Stimulated activated CD4-positive, alpha-beta T cell treated with anti-CD3 and anti-CD28 coated beads, Interleukin-1b, Interleukin-23, amount 100 ng/mL, for 4 hours (primary cell): ENCODE measurements at places on chromosomes 13 and 19.
A peak's percentile ranks its signal among the peaks of the same experiment; 100 is the strongest.

DNA sequence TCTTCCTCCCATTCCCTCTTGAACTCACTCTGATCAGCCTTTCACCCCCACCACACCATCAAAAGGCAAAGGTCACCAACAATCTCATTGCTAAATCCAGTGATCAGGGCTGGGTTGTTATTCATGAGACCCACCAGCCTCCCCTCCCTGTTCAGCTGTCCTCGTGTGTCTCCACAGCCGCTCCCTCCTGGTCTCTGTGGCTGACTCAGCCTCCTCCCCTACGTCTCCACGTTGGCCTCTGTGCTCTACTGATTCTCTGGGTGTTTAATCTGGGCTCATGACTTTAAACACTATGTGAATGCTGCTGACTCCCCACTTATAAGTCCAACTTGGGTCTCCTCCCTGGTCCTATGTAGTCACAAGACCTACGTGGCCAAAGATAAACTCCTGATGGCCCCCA is 38.9 kb downstream of the PARP4 start:
- DNase-seq, result no peak

GRCh38 chr19:2841855-2842574 is 740 bp downstream of the ZNF555 start:
- no peak for DNase-seq

DNA sequence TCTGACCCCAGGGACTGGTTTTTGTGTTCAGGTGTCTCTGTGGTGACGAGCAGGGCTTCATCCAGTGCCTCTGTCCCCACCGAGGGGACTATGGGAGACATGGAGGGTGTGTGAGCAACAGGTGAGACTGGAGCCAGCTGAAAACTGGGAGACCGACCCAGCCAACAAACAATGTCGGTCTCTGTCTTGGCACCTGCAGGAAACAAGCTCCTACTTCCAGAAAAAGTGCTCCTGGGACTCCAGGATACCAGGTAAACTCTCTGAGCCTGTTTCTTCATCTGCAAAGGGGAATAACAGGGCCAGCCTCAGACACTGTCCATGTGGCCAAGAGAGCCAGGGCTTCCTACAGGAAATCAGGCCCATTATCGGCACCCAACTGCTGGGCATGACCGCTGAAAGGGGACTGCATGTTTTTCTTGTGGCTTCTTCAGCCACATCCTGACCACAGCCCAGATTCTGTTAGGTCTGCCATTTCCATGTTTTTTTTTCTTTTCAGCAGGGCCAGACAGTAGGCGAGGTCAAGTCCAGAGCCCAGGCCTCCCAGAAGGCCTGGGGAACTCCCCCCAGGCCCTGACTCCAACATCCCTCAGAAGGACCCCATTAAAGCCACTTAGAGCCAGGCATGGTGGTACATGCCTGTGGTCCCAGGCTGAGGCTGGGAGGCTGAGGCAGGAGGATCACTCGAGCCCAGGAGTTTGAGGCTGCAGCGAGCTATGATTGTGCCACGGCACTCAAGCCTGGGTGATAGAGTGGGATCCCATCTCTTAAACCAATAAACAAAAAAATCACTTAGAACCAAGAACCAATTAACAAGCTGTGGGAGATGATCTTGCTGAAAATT is 836 bp upstream of the BST2 start:
- DNase-seq, result no peak

- DNase-seq, result no peak
These were observed 92.7 kb downstream of the AKAP11 start for GRCh38 chr13:42364613-42365000.

DNA sequence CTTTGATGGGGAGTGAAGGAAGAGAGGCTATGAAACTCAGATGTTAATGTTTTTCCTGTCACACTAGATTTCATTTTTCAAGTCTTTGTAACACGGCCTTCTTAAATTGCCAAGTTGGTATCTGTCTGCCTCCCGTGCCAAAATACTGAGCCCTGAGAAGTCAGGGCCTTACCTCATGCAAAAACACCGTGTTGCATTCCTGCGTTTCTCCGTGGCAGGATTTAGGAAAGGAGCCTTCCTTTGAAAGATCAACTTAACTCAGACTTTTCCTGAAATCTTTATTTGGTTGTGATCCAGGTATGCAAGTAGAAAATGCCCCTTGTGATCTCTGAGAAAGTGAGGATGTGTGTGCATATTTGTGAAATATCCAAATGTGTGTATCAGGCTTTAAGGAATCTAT is 1291.0 kb upstream of the SLC10A2 start:
- DNase-seq, result no peak

DNA sequence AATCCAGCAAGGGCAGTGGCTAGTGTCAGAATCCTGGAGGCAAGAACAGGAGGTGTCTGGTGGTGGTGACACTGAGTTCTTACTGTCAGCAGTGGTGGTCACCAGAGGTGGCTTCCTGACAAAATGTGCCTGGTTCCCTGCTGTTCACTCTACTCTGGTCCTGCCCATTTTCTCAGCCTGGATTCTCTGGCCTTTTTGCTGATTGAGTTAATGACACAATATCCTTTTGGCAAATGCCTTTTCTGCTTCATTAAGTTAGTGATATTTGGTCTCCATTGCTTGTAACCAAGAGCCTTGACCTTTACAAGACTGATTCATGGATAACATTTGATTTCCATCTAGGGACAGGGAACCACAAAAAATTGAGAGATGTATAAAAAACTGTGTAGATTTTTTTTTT is 51.1 kb downstream of the RFC3 start:
- DNase-seq, result no peak

GRCh38 chr19:5234412-5234811 is 106.2 kb downstream of the PTPRS start:
- no peak for DNase-seq

GRCh38 chr13:28622286-28622685 is 36.6 kb upstream of the POMP start:
- DNase-seq, result no peak

DNA sequence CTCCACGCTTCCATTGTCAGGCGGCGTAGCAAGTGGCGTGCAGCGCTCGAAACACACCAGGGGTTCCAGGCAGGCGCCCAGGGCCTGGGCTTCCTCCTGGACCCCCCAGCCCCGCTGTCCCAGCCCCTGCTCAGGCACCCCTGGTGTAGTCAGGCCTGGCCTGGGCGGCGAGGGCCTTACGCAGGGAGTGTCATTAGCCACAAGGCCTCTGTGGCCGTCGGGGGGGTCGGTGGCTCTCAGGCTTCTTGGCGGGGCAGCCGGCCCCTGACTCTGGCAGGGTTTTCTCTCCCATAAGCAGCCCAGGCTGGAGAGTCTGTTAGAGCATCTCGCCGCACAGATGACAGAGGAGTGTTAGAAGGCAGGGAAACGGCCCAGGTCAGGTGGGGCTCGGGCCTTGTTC is 116.7 kb downstream of the KDM4B start:
- DNase-seq, result no peak

DNA sequence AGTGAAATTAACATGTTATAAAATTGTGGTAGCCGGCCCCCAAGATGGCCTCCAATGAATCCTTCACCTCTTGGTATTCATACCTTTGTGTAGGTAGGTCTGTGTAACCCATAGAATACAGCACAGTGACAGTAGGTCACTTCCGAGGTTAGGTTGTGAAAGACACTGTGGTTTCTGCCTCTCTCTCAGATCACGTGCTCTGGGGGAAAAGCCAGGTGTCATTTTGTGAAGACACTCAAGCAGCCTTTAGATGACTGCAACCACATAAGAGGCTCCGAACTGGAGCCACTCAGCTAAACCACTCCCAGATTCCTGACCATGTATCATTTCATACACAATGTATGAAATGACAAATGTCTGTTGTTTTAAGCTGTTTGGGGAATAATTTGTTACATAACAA is 9.8 kb upstream of the USPL1 start:
- DNase-seq, result peak; percentile 37

DNA sequence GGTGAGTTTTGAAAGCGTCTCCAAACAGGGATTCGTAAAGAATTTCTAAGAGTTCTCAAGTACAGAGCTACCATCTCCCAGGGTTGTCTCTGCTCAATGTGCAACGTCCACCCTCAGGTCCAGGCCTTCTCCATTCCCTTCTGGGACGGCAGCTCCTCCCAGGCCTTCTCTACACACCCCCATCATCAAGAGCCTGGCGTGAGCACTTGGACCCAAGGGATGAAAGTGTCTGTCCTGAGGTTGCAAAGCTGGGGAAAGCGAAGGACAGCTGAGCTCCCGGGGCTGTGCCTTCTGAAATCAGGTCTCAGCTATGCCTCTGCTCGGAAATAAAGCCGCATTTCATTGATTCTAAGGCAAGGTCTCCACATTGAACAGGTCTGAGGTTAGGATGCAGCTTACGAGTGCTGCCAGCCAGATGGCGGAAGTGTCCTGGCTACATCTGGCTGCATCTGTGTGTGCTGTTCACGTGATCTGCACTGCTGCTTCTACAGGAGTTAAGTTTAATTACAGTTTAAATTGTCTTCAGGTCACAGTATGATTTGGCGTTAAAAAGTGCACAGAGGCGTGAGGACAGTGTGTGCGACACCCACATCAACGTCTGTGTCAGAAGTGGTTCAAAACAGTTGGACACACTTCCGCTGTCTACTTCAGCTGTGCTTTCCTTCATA is 27.0 kb upstream of the MIER2 start:
- no peak for DNase-seq

GRCh38 chr19:41792513-41793413 is 3.6 kb upstream of the CEACAM3 start:
- DNase-seq, result peak; percentile 54

DNA sequence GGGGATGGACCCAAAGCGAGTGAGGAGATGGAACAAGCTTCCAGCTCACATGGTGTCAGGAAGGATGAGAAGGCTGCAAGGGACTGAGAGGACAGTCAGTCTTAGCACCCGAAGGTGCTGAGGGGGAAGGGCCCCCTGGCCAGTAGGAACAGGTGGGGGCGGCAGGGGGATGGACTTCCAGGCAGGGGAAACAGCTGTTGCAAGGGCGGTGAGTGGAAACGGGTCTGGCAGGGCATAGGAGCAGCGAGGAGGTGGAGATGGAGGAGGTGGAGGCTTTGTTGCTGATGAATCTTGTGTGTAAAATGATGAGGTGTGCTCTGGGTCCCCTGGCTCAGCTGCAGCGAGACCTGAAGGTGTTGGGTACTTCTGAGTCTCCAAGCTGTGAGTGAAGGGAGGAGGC is 1.2 kb downstream of the MAP1S start:
- no peak for DNase-seq

GRCh38 chr13:99741960-99742359 is 229.6 kb downstream of the ZIC5 start:
- no peak for DNase-seq

GRCh38 chr19:23482829-23483228 is 87.6 kb upstream of the ZNF91 start:
- no peak for DNase-seq

- DNase-seq, result no peak
These were observed 34.2 kb downstream of the MBNL2 start for GRCh38 chr13:97256343-97256783.

DNA sequence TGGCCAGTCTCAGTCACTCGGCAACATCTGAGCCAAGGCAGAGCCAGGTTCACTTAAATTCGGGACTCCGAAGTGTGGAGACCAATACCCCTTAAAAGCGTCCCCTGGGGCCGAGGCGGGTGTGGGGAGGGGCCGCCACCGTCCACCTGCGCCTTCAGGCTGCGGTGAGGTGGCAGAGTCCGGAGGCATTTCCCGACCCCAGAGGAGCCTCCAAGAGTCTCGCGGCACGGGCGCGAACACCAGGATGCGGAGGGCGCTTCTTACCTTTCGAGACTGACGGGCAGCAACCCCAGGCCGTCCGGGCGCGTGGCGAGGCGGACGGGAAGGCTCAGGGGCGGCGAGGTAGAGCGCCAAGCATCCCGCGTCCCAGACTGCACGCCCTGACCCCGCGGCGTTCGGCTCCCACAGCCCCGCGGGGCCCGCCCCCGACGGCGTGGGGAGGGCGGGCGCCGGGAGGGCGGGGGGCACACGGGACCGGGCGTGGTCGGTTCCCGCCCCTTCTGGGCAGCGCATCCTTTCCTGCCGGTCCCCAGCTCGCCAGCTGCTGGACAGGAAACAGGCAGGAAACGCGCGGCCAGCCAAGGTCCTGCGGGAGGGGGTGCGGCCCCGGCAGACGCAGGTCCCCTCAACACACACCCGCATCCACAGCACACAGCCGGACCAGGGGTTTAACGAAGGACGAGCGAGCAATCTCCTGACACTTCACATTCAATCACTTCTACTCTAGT is at the start of gene THSD1:
THSD1 (minus strand) TSS at position 406 of the 728 bp plus-strand sequence. CDS start 3,572 bp downstream, outside the sequence.
- DNase-seq, result no peak

DNA sequence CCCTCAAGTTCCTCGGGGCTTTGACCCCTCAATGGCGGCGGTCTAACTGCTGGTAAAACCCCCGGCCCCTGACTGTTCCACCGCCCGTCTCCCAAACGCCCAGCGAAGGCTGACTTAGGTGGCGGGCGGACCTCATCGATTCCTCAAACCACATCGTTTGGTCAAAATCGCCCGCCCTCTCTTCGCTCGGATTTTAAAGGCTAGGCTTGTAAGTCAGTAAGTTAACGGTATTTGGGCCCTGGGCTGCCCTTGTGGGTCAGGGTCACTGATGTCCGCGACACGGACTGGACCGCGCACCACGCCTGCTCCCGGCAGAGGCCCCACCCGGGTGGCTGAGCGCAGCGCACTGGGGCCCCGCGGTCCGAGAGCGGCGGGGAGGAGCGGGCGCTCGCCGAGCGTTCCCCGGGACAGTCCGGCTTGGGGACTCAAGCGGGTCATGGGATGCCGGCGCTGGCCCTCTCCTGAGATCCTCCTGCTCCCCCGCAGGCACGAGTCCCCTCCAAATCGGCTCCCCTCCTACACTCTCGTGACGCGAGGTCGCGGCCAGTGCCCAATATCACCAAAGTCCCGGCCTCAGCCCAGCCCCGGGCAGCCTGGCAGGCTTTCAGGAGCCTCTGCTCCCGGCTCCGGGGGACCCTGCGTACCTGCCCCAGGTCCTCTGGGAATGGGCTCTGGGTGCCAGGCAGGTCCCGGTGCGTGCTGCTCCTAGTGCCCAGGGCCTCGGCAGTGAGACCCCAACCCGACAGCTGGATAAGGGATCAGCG is 1.0 kb downstream of the FLT1 start:
- no peak for DNase-seq

DNA sequence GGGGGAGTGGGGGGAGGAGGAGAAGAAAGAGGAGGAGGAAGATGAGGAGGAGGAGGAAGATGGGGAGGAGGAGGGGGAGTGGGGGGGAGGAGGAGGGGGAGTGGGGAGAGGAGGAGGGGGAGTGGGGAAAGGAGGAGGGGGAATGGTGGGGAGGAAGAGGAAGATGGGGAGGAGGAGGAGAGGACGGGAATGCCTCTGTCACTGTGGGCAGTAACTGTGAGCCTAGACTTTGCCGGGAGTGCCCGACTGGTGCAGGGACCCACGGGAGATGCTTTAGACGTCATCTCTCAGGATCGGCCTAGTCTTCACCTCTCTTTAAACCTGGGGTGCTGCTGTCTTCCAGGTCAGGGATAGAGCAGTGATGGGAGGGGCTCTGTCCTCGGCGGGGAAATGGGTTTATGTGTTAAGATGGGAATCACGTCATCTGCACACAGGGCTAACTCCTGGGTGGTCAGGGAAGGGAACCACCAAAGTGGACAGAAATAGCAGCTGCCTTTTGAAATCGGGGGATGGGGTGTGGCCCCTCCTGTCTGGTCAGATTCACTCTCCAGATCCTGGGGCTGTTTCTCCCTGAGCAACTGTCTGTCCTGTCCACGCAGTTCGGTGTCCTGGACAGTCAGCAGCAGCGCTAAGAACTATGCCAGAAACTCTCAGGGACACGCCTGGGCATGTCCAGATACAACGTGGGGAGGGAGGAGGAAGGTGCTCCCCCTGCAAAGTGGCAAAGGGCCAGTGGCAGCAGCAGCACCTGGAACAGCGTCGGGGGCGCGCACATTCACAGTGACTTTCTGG is 26.9 kb downstream of the GAS6 start:
- DNase-seq, result no peak
